Activated CD4-positive, alpha-beta T cell treated with anti-CD3 and anti-CD28 coated beads, Interleukin-2, amount 10 ng/mL, durations not matched to agents 24 days and 14 days (primary cell): ENCODE measurements at places on chromosomes 5 and 9. TPM values are rescaled to one million over a fixed set of nuclear protein-coding genes. Genes with fewer than 3 reads are reported as not detected.

SERF1A gene
- total RNA-seq, result 7.3 and 8.8 TPM in 2 replicates

DMRTA1 gene
- not detected in 2 replicates for total RNA-seq

- no peaks in the 10 kb centered on the region for H3K36me3 ChIP-seq
- no peak overlapping the region for H3K4me3 ChIP-seq
- no peak overlapping the region for H3K27ac ChIP-seq
- no peak for DNase-seq
- no peaks in the 10 kb centered on the region for H3K4me1 ChIP-seq
Observed at GRCh38 chr5:3343211-3343610, 252.4 kb upstream of the IRX1 start.

DNA sequence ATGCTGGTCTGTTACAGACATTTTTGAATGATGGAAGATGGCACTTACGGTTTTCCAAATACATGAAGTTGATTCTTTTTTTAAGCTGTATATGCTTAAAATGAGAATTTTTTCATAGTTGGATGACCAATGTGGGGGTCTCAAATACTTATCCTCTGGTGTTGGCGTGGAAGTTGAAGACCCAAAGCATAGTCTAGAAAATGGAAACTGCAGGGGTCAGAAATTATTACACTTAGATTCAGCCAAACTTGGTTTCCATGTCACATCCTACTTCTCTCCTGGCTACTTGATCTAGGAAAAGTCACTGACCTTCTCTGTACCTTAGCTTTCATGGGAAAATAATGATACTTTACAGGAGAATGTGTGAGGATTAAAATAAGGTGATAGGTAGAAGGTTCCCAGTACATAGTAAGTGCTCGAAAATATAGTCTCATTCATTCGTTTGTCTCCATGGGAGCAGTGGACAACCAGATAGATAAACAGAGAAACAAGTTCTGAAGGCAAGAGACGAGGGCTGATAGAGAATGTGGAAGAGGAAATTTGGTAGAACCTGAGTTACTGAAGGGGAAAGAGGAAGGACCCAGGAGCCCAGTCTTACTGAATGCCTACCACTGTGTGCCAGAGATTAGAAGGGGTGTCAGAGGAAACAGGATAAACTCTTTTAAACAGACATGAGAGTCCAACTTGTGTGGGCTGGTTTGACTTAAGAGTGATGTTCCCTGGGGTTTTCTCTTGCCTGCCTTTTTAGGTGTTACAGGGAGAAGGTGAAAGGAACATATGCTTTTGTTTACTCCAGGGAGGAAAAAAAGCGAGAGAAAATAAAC lies 560.3 kb upstream of the KLF4 start:
- no peak overlapping the region for H3K4me3 ChIP-seq
- no peak for DNase-seq
- no peak overlapping the region for H3K27ac ChIP-seq
- no peaks in the 10 kb centered on the region for H3K4me1 ChIP-seq
- no peaks in the 10 kb centered on the region for H3K27me3 ChIP-seq

EGFL7 gene
- total RNA-seq, result 3.2 and 3.5 TPM in 2 replicates

SHROOM1 gene
- total RNA-seq, result 5.3 and 7.4 TPM in 2 replicates

POLK gene
- 40.4 and 41.6 TPM in 2 replicates for total RNA-seq

FUBP3 gene
- total RNA-seq, result 51.1 and 55.8 TPM in 2 replicates

COL15A1 gene
- total RNA-seq, result 0.05 and 0.12 TPM in 2 replicates

- peaks cover 3% of the 10 kb centered on the region for H3K27me3 ChIP-seq
- no peaks in the 10 kb centered on the region for H3K36me3 ChIP-seq
- no peak overlapping the region for H3K4me3 ChIP-seq
- no peak overlapping the region for H3K27ac ChIP-seq
- no peak for DNase-seq
Observed at GRCh38 chr9:37398464-37399025, 24.0 kb upstream of the GRHPR start.

DNA sequence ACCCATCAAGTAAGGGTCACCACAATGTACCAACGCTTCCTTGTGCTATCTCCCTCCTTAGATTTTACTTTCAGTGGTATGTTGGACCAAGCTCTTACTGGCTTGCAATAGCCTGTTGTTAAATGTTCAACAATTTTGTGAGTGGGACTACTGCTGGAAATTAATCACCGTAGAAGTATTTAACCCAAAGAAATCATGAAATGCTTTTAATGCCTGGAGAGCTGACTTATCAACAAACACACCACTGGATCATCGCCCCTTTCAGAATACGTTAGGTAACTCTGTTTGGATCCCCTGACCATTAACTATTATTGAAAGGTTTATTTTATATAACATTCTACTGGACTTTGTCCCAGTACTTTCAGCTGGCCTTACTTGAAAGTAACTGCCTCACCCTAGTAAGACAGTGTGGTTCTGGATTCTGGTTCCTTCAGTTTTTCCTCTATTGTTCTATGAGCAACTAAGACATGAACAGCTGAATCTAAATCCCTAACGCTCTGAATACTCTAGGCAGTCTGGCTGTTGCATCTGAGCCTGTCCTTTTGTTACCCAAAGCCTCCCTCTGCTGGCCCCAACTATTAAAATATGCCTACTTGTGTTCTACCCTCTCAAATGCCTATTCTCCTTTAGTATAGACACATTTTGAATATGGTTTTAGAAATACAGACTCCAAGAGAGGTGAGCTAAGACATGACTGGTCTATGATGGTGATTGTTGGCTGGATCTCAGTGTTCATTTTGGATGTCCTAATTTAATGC lies 1203.4 kb upstream of the DMAC1 start:
- no peak overlapping the region for H3K27ac ChIP-seq
- no peaks in the 10 kb centered on the region for H3K27me3 ChIP-seq
- no peaks in the 10 kb centered on the region for H3K36me3 ChIP-seq
- no peak overlapping the region for H3K4me3 ChIP-seq
- no peak for DNase-seq

- H3K27ac ChIP-seq, result no peak overlapping the region
- DNase-seq, result no peak
- no peaks in the 10 kb centered on the region for H3K27me3 ChIP-seq
- no peak overlapping the region for H3K4me3 ChIP-seq
Observed at GRCh38 chr9:1759009-1759408, 256.1 kb upstream of the SMARCA2 start.

DNA sequence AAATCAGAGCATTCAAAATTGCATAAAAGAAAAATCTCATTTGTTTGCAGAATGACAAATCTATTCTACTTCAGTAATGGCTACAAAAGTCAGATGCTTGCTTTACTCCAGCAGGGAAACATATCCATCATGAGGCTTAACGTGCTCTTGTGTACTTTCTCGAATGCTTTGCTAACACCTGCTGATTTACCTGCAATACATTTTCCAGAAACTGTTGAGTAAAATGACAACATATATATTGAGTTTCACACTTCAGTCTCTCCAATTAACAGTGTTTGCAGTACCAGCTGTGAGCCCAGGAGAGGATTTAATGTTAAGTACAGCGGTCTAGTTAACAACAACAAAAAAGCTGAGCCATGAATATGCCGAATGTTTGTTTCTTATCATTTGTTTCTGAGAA lies 391.5 kb upstream of the SMC2 start:
- H3K27me3 ChIP-seq, result no peaks in the 10 kb centered on the region
- no peak overlapping the region for H3K27ac ChIP-seq
- no peak overlapping the region for H3K4me3 ChIP-seq
- no peak for DNase-seq
- no peaks in the 10 kb centered on the region for H3K36me3 ChIP-seq
- H3K4me1 ChIP-seq, result no peaks in the 10 kb centered on the region

PDLIM4 gene
- 0.72 and 0.78 TPM in 2 replicates for total RNA-seq

DNA sequence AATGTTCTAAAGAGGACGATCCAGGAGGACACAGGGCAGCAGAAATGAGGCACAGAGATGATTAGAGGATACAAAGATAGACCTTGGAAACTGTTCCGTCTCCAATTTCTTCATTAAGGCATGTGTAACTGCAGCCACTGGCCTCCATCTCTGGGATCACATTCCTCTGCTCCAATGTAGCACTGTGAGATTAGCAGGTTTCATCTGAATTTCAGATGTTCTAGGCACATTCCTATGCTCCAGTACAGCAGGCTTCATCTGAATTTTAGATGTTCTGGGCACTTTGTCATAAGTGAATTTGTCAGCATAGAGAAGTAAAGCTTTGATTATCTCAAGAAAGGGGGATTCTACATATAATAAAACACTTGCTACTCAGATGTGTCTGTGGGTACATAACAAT lies 671.4 kb downstream of the MTRR start:
- H3K27me3 ChIP-seq, result no peaks in the 10 kb centered on the region
- no peak overlapping the region for H3K4me3 ChIP-seq
- no peaks in the 10 kb centered on the region for H3K36me3 ChIP-seq
- no peak for DNase-seq
- no peaks in the 10 kb centered on the region for H3K4me1 ChIP-seq

STRBP gene
- 25.1 and 25.8 TPM in 2 replicates for total RNA-seq

CDX1 gene
- total RNA-seq, result not detected in 2 replicates

GRCh38 chr9:9992936-9993335 lies 619.9 kb downstream of the PTPRD start:
- no peak for DNase-seq
- H3K36me3 ChIP-seq, result no peaks in the 10 kb centered on the region
- H3K4me3 ChIP-seq, result no peak overlapping the region

- peaks cover 13% of the 10 kb centered on the region for H3K4me1 ChIP-seq
- no peaks in the 10 kb centered on the region for H3K36me3 ChIP-seq
- no peak for DNase-seq
- H3K27ac ChIP-seq, result no peak overlapping the region
- H3K27me3 ChIP-seq, result no peaks in the 10 kb centered on the region
Observed at GRCh38 chr9:19233344-19233743, 2.9 kb downstream of the DENND4C start.

DNA sequence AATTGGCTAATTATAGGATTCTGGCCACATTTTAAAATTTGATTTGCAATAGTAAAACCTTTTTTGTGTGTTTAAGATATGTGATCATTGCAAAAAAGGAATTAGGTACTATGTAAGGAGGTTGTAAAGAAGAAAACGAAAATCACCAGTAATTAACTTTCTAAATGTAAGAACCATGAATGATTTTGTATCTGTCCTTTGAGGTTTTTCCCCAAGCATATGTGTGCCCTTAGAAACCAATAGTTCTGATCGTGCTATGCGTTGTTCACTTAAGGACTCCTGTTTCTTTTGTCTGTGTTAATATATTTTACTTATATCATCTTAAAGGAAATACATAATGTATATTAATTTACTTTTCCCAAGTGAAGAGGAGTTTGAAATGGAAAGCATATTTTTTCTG lies 410.2 kb downstream of the PSAT1 start:
- no peaks in the 10 kb centered on the region for H3K27me3 ChIP-seq
- H3K4me1 ChIP-seq, result peaks cover 2% of the 10 kb centered on the region
- no peak for DNase-seq

- no peak for DNase-seq
- H3K36me3 ChIP-seq, result peaks cover 77% of the 10 kb centered on the region
- H3K4me3 ChIP-seq, result no peak overlapping the region
- no peak overlapping the region for H3K27ac ChIP-seq
- H3K27me3 ChIP-seq, result no peaks in the 10 kb centered on the region
Observed at GRCh38 chr9:129811967-129812363, 9.0 kb downstream of the TOR1B start.

STXBP1 gene
- total RNA-seq, result 26.5 and 31.1 TPM in 2 replicates

GRCh38 chr5:139577689-139578290 lies 16.7 kb downstream of the UBE2D2 start:
- DNase-seq, result no peak
- H3K4me3 ChIP-seq, result peak overlapping the region; percentile 58
- H3K27me3 ChIP-seq, result no peaks in the 10 kb centered on the region
- peak overlapping the region; percentile 76 for H3K27ac ChIP-seq
- H3K36me3 ChIP-seq, result peaks cover 25% of the 10 kb centered on the region

- H3K27ac ChIP-seq, result no peak overlapping the region
- no peak overlapping the region for H3K4me3 ChIP-seq
- peaks cover 4% of the 10 kb centered on the region for H3K4me1 ChIP-seq
- peaks cover 3% of the 10 kb centered on the region for H3K36me3 ChIP-seq
Observed at GRCh38 chr9:129405089-129405826, 215.6 kb downstream of the C9orf50 start.

DNA sequence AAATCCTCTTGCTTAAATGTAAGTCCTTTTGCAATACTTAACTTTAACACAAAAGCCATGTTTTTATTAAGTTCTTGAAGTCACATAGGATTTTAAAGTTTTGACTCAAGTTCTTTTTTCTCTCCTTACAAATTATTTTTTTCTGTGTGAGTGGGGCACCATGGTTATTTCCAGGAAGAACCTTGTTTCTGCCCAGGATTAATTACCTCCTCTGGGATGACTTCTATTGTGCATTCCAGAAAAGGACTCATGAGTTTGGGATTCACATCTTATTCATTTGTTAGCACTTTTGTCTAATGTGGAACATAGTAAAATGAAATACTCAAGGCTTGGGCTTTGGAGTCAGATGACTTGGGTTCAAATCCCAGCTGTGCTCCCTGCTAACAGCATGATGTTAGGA lies 421.4 kb upstream of the WWC1 start:
- no peak overlapping the region for H3K27ac ChIP-seq
- no peak for DNase-seq
- H3K4me1 ChIP-seq, result no peaks in the 10 kb centered on the region
- H3K4me3 ChIP-seq, result no peak overlapping the region

BRINP1 gene
- not detected in 2 replicates for total RNA-seq

DNA sequence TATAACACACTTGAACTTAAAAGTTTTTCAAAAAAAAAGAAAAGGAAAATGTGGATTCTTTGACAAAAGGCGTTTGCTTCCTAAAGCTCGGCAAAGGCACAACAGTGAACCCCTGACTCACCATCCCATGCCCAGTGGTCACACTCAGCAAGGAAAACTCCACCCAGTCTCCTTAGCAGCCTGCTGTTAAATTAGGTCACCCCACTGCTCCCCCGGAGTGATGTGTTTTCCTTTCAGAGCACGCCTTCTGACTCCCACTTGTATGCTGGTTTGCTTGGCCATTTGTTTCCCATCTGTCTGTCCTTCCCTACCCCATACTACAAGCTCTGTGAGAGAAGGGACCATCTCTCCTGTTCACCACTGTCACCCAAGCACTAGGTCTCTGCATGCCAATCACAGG lies 23.8 kb downstream of the RETREG1 start:
- no peak overlapping the region for H3K27ac ChIP-seq
- H3K4me1 ChIP-seq, result peaks cover 24% of the 10 kb centered on the region
- H3K27me3 ChIP-seq, result no peaks in the 10 kb centered on the region
- no peak for DNase-seq

IFNA21 gene
- total RNA-seq, result not detected in 2 replicates

GRCh38 chr5:23437011-23437410 lies 70.4 kb upstream of the PRDM9 start:
- H3K27ac ChIP-seq, result no peak overlapping the region
- H3K36me3 ChIP-seq, result no peaks in the 10 kb centered on the region
- no peaks in the 10 kb centered on the region for H3K4me1 ChIP-seq
- H3K27me3 ChIP-seq, result no peaks in the 10 kb centered on the region

DNA sequence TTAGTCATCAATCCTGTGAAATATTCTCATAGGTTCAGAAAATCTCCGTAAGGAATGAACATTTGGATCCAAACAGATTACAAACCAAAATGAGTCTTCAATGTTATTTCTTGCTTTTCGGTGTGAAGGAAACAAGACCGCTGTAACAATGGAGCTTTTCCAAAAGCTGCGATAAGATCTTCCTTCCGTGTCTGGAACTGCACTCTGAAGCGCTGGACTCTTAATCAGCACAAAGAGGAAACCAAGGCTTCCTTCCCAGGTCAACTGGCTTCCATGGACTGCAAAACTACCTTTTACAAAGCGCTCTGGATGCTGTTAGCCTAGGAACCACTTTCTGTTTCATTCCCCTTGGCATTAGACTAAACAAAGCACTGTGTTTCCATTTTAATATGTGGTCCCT lies 137.9 kb upstream of the BASP1 start:
- H3K27ac ChIP-seq, result no peak overlapping the region
- H3K36me3 ChIP-seq, result no peaks in the 10 kb centered on the region
- peaks cover 2% of the 10 kb centered on the region for H3K27me3 ChIP-seq
- no peak overlapping the region for H3K4me3 ChIP-seq
